Activated T-helper 1 cell treated with anti-CD3 and anti-CD28 coated beads, Interleukin-2, amount 50 U/mL, for 16 hours (primary cell): ENCODE measurements at places on chromosomes 2 and 18.

DNA sequence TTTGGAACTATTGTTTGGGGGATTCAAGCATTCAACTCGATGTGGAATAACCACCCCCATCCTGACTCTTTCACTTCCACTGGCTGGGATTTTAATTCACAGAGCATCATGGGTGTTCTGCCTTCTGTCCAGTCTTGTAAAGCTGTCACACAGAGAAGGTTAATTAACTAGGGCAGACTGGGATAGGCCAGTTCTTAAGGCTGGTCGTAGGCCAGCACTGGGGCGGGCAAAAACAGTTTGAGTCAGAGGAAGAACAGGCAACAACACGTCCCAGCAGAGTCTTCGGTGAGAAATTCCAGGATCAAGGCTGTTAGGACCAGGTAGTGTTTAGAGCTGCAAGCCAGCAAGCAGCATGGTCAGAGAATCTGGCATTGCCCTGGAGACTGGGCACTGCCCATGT is 4.0 kb upstream of the RNF152 start:
- no peak for DNase-seq

DNA sequence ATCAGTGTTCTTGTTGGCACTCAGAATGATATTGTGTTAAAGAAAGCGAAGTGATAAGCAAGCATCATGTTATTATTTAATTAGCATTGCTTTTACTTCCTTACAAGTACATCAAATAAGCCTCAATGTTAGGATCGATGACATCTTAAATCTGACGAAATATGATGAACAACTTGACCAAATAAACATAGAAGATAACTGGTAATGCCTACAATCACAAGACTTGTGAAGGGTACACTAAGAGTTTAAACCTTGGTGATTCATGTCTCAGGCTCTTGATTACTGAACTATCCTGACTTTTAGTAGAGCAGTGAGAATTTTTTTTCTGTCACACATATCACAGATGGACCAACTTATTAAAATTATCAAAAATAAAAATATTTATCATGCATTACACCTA is 500.8 kb upstream of the ZEB2 start:
- DNase-seq, result no peak

GRCh38 chr2:72204156-72204785 is 56.6 kb upstream of the CYP26B1 start:
- no peak for DNase-seq

DNA sequence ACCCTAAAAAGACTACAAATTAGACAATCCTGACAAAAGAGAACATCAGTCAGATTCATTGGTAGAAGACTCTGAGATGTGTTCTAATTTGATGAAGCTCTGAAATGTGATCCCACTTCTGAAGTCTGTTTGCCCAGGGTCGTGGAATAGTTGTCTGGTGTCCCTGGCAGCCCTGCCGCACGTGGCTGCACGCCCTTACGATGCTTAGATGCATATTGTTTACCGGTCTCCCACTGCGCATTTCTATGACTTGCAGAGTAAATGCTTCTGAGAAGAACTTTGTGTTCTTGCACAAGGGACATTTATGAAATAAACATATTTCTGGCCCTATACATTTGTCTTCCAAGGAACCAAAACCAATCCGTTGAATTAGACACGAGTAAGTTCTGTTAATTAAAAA is 243.2 kb downstream of the BABAM2 start:
- no peak for DNase-seq

DNA sequence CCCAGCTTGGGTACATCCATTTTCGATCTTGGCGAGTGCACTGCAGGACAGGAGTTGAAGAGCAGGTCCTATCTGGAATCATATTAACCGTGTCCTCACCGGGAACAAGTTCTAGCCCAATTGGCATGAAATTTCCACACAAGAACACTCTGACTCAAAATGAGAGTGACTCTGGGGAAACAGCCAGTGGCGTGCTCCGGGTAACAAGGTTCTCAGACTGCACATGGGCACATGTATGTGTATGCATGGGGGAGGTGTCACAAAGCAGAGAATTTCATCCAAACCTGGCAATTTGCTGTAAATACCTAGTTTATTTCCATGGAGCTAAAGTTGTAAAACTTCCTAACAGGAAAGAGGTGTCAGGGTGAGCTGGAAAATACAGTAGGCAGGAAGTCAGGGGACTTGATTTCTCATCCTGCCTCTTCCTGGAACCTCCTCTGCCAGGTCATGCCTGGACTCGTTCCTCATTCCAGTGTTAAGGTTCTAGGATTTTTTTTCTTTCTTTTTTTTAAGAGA is 1.7 kb downstream of the TUBB6 start:
- no peak for DNase-seq

DNA sequence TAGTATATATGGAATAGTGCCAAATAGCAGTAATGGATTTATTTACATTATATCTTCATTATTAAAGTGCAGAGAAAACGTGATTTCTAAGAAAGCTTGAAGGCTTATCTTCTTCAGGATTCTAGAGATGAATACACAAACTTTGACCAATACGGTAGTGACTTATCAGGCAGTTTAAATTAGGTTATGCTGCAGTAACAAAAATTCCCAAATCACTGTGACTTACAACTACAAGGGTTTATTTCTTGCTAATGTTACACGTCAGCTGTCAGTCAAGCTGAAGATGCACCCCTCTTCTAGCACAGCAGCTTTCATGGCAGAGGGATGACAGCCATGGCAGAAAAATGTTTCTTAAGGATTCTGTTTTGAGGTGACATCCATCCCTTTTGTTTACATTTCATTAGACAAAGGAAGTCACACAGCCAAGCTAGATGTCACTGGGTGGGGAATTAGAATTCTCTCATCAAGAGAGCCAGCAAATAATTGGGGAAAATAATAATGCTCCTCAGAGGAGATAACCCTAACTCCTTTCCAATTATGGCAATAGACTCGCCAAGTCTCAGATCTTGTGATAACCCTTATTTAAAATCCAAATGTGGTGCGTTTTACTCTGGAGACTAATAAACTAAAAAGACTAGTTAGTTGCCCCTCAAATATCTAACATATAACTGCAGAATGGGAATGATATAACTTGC is 268.3 kb upstream of the CYP26B1 start:
- DNase-seq, result no peak

DNA sequence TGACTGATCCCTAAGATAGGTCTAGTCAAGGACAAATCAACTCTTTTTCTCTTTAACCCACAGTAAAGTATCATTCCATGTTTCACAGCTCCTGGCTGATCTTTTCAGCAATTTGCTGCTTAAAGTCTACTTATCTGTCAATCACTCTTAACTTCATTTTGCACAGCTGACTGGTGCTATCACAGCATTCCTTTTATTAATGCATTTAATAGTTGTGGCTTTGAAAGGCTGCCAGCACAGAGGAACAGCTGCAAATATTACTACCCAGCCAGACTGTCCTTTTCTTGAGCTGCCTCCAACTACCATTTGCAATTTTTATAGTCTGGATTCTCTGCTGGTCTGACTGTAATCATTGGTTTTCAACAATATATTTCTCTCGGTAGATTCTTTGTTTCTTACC is 303.5 kb downstream of the STK39 start:
- no peak for DNase-seq

GRCh38 chr2:234318361-234318760 is 178.5 kb downstream of the ARL4C start:
- DNase-seq, result no peak
